A673 (cell line): ENCODE measurements at places on chromosomes 7 and 10. TPM values are rescaled to one million over a fixed set of nuclear protein-coding genes. Genes with fewer than 3 reads are reported as not detected.

DNA sequence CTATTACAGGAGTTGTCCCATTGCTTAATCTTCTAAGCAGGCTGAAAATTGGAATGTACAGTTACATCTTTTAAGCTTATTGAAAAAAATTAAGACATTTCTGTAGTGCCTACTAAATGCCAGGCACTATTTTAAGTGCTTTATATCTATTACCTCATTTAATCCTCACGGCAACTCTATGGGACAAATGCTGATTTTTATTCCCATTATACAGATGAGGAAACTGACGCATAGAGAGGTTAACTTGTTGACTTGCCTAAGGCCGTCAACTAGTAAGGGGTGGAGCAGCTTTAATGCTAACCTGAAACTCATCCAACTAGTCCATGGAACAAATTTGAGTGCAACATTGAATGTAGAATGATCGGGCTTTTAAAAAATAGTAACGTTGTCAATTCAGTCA, 2.5 kb downstream of the ZKSCAN1 start:
- H3K36me3 ChIP-seq: peaks cover 8% of the 10 kb centered on the region
- peaks cover 11% of the 10 kb centered on the region for H3K4me1 ChIP-seq
- DNase-seq: no peak

MPP7 gene
- total RNA-seq: 1.5 and 2.0 TPM in 2 replicates

GRCh38 chr7:50711271-50712175, 71.2 kb downstream of the GRB10 start:
- no peak overlapping the region for H3K27ac ChIP-seq
- no peak for DNase-seq
- H3K36me3 ChIP-seq: no peaks in the 10 kb centered on the region
- no peaks in the 10 kb centered on the region for H3K27me3 ChIP-seq
- no peak overlapping the region for H3K4me3 ChIP-seq
- no peaks in the 10 kb centered on the region for H3K4me1 ChIP-seq

SUN3 gene
- total RNA-seq: not detected in 2 replicates

DNA sequence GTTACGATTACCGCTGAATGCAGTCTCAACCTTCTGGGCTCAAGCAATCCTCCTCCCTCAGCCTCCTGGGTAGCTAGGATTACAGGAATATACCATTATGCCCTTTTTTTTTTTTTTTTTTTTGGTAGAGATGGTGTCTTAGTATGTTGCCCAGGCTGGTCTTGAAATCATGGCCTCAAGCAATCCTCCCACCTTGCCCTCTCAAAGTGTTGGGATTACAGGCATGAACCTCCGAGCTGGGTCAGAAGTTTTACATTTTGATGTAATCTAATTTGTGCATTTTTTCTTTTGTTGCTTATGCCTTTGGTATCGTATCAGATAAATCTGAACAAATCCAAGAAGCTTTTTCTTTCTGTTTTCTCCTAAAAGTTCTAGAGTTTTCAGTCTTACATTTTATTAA, 87.4 kb downstream of the EPC1 start:
- no peaks in the 10 kb centered on the region for H3K4me1 ChIP-seq
- H3K27ac ChIP-seq: no peak overlapping the region
- H3K4me3 ChIP-seq: no peak overlapping the region
- H3K27me3 ChIP-seq: no peaks in the 10 kb centered on the region
- no peak for DNase-seq
- H3K36me3 ChIP-seq: no peaks in the 10 kb centered on the region

DNA sequence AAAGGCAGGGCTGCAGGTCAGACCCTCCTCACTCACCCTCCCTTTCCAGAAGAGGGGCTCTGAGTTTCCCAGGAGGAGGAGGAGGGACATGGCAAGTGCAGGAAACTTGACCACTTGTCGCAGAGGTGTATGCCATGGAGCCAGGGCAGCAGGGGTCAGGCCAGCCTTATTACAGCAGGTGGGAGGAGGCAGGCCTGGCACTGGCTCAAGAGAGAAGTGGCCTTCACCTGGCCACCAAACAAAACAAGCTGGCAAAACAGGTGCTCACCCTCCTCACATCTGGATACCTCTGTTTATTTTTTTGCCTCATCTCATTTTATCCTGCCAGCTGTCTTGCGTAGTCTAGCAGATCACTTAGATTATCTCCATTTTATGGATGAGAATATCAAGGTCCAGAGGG, 12.5 kb downstream of the COL13A1 start:
- no peaks in the 10 kb centered on the region for H3K4me1 ChIP-seq
- H3K4me3 ChIP-seq: no peak overlapping the region
- H3K27me3 ChIP-seq: no peaks in the 10 kb centered on the region
- no peak for DNase-seq
- no peak overlapping the region for H3K27ac ChIP-seq

- H3K36me3 ChIP-seq: no peaks in the 10 kb centered on the region
- H3K27ac ChIP-seq: no peak overlapping the region
- peaks cover 5% of the 10 kb centered on the region for H3K4me1 ChIP-seq
- no peak for DNase-seq
Measured at GRCh38 chr7:106128836-106129235, 16.7 kb upstream of the SYPL1 start.

DNA sequence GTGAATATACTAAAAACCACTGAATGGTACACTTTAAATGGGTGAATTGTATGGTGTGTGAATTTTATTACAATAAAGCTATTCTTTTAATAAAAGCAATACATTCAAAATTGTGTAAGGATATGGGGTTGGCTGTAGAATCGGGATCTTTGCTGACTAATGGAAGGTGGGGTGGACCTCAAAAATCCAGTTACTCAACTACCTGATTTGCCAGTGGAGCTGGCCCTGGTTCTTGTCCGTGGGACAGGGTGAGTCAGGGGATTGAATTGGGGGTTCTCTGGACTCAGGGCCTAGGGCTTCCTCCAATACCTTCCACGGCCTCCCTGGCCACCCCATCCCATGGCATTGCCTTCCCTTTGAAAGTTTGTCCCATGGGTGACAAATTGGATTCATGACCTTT, 13.5 kb upstream of the RABGEF1 start:
- H3K36me3 ChIP-seq: no peaks in the 10 kb centered on the region
- DNase-seq: no peak
- no peaks in the 10 kb centered on the region for H3K4me1 ChIP-seq
- H3K27me3 ChIP-seq: no peaks in the 10 kb centered on the region
- no peak overlapping the region for H3K4me3 ChIP-seq
- H3K27ac ChIP-seq: no peak overlapping the region

MYL10 gene
- total RNA-seq: 0.30 TPM in 1 of 2 replicates, not detected in the other

DNA sequence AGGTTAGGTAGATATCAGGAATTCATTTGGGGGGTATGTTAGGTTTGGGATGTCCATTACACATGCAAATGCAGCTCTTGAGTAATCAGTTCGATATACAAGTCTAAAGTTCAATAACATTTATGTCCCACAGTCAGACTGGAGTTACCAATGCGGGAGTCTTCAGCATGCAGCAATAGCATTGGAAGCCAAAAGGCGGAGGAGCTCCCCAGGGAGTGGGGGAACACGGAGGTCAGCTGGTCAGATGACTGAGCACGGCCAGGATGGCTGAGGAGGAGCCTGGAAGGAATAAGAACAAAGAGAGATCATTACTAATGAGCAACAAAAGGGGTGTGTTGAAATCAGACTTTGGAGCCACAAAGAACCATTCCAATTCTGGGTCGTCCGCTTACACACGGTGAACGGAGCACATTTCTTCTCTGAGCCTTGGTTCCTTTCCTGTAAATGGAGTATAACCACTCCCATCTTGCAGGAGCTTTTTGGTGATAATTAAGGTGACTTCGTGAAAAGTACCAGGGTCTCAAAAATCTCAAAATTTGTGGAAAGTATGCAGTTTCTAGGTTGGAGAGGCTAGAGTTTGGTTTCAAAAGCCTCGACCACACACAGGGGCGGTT, 478 bp upstream of the ZNF22 start:
- peak overlapping the region; percentile 55 for H3K4me3 ChIP-seq
- H3K36me3 ChIP-seq: peaks cover 25% of the 10 kb centered on the region
- no peak for DNase-seq

GRCh38 chr7:98251231-98251600, 816 bp downstream of the TECPR1 start:
- H3K4me3 ChIP-seq: peak overlapping the region; percentile 90
- DNase-seq: no peak
- H3K4me1 ChIP-seq: peaks cover 4% of the 10 kb centered on the region
- no peaks in the 10 kb centered on the region for H3K27me3 ChIP-seq
- no peak overlapping the region for H3K27ac ChIP-seq

DNA sequence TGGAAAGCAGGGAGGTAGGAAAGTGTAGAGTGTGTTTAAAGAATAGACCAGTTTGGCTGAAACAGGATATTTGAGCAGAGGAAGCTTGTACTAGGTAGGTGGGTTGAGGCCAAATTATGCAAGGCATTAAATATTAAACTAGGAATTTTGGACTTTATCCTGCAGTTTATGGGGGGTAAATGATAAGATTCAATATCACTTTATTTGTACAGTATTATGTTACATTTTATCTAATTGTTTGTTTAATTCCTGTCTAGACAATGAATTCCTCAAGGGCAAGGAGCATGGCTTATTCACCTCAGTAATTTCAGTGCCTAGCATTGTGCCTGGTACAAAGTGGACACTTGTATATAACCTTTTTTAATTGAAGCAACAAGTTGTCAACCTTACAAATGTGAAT, 125.9 kb downstream of the CFTR start:
- no peak overlapping the region for H3K4me3 ChIP-seq
- DNase-seq: no peak
- no peaks in the 10 kb centered on the region for H3K36me3 ChIP-seq
